NCI-H510A treated with DMSO at 0.1 percent for 48 hours (cell line): ENCODE measurements at places on chromosomes 1 and 21.

DNA sequence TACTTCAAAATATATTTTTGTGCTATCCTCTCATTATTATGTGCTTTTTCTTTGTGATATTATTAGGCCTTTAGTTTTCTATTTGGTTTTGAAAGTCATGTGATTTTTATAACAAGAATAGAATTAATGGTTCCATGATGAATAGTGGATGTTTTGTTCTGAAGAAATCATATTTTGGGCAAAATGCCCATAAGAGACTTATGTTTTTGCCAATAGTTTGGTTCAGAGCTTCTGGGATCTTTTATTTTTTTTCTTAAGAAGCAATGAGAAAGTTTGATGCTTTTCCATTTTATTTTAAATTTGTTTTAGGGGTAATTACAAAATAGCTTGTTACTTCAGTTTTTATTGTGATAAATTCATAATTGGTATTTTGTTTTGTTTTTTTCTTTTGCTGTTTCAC, 49.8 kb downstream of the LYPLAL1 start:
- DNase-seq = no peak

- no peak for DNase-seq
Measured at GRCh38 chr1:59597420-59598119, 217.2 kb upstream of the HOOK1 start.

GRCh38 chr1:190168116-190168892, 309.4 kb downstream of the BRINP3 start:
- no peak for DNase-seq

GRCh38 chr1:83083589-83084224, 915.2 kb downstream of the TTLL7 start:
- DNase-seq = no peak

DNA sequence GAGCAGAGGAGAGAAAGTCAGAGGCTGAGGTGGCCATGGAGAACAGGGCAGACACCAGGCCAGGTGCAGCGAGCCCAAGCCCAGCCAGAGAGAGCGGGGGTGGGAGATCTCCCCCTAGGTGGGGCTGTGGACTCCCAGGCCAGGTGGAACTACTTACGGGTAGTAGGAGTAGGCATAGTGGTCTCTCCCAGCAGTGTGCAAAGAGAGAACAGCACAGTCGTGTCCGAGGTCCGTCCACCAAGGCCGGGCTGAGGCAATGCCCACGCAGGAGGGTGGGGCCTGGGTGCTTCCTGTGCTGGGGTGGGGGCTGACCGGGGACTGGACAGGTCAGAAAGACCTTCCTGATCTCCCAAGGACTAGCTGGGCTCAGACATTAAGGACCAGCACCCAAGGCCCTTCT, 263.7 kb downstream of the PTPRU start:
- no peak for DNase-seq

DNA sequence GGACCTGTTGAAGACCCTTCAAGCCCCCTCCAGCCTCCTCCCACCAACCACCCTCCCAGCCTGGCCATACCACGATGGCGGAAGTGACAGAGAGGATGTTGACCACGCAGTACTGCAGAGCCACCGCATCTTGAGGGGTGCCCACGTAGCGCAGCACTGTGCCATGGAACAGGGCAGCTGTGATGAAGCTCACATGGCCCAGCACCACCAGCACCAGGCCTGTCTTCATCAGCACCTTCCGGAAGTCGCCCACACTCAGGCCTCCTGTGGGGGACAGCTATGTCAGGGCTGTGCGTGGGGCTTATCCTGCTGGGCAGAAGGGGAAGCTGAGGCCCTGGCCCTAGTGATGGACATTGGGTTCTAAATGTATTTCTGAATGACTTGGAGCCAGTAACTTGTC, 3.1 kb downstream of the TMEM54 start:
- no peak for DNase-seq

DNA sequence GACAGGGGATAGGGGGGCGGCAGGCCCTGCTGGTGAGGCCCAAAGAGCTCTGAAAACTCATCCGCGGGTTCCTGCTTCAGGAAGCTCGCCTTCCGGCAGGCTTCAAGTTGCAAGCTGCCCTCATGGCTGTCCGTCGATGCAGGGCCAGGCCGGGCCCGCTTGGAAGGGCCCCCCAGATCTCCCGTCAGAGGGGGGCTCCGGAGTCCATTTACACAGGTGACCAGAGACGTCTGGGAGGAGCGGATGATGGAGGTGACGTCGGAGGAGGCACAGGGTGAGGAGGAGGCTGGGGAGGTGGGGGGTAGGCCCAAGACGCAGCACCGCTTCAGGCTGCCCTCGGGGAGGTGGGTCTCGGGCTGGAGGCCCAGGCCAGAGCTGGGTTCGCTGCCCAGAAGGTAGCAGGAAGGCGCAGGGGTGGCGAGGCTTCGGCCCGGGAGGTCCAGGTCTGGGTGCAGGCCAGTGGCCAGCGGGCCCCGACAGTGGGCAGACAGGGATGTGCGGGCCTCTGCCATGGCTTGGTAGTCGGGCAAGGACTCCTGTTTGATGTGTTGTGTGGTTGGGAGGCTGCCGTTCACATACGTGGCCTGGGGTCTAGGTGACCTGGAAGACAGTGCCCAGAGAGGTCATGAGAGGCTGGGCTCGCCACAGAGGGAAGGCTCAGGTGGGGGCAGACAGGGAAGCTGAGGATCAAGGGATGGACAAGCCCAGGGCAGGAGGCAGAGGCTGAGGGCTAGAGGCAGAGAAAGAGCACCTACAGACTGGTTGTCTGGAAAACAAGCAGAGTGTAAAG, 135.4 kb downstream of the DMRTB1 start:
- no peak for DNase-seq

DNA sequence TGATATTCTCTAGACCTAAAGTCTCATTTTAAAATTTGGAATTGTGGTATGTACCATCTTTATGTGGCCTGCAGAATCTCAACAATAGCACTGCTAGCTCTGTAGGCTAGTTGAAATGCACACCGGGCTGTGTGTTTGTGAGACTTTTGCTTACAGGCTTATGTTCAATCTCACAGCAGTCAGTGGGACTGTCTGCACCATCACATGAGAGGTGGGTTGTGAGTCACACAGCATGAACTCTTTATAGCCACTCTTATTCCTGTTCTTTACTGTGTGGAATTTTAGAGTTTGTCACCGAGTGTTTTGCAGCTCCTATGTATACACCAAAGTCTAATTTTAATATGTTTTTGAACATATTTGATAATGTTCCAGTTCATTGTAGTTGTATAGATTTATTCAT, 74.6 kb downstream of the RASAL2 start:
- DNase-seq = no peak

GRCh38 chr1:174209347-174210187, 50.2 kb downstream of the RABGAP1L start:
- no peak for DNase-seq

GRCh38 chr1:31665234-31665878, 20.7 kb upstream of the PEF1 start:
- no peak for DNase-seq

GRCh38 chr1:19140465-19140864, 69.6 kb downstream of the UBR4 start:
- no peak for DNase-seq

GRCh38 chr1:161427733-161428516, 60.2 kb upstream of the CFAP126 start:
- DNase-seq = no peak

DNA sequence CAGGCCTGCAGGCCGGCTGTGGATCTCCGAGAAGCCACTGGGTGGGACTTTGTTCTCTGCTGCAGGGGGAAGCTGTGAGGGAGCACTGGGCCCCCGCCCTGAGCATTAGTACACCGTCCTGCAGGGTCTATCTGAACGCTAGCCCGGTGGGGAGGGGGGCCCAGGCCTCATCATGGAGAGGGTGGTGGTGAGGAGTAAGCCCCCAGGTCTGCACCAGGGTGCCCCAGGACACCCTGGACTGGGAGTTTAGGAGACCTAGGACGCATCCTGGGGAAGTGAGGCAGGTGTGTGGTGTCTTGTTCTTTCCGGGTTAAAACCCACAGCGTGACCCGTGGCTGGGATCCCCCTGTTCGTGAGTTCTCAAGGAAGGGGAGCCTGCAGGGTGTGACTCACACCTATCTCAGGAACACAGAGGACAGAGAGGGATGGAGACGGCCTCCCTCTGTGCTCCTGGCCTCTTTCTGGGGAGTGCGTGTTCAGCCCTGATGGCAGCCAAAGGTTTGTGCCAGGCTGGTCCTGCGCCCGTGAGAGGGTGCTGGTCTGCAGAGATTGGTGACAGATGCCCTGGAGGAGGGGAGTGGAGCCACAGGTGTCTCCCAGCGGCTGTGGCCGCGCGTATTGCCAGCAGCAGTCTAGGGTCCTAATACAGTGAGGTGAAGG, 44.8 kb downstream of the AGPAT3 start:
- no peak for DNase-seq

- DNase-seq = no peak
Measured at GRCh38 chr1:44077421-44077820, 41.2 kb upstream of the KLF17 start.
